ENCODE measurements at places on chromosomes 2 and 18. TPM values are rescaled to one million over a fixed set of nuclear protein-coding genes. Genes with fewer than 3 reads are reported as not detected.

DQX1 gene
- total RNA-seq, result under 0.01 TPM

NT5C1B gene
- not detected for total RNA-seq

MTHFD2 gene
- 31.8 TPM for total RNA-seq

VWA3B gene
- under 0.01 TPM for total RNA-seq

SLC9A4 gene
- total RNA-seq, result not detected

DLGAP1 gene
- 0.27 TPM for total RNA-seq

RNF152 gene
- total RNA-seq, result 0.27 TPM

ITGB6 gene
- total RNA-seq, result not detected

TMEM17 gene
- 2.4 TPM for total RNA-seq

RTP5 gene
- 1.1 TPM for total RNA-seq

MYOM1 gene
- total RNA-seq, result 0.27 TPM

CHCHD5 gene
- 29.6 TPM for total RNA-seq

BBS5 gene
- total RNA-seq, result 2.4 TPM

MAL gene
- 0.54 TPM for total RNA-seq

GCG gene
- not detected for total RNA-seq

PLB1 gene
- 7.8 TPM for total RNA-seq

CPO gene
- not detected for total RNA-seq

MCFD2 gene
- total RNA-seq, result 43.6 TPM

PUM2 gene
- total RNA-seq, result 88.3 TPM

Data from hematopoietic multipotent progenitor cell (in vitro differentiated cells).